ENCODE measurements at places on chromosomes 1 and 21.

DNA sequence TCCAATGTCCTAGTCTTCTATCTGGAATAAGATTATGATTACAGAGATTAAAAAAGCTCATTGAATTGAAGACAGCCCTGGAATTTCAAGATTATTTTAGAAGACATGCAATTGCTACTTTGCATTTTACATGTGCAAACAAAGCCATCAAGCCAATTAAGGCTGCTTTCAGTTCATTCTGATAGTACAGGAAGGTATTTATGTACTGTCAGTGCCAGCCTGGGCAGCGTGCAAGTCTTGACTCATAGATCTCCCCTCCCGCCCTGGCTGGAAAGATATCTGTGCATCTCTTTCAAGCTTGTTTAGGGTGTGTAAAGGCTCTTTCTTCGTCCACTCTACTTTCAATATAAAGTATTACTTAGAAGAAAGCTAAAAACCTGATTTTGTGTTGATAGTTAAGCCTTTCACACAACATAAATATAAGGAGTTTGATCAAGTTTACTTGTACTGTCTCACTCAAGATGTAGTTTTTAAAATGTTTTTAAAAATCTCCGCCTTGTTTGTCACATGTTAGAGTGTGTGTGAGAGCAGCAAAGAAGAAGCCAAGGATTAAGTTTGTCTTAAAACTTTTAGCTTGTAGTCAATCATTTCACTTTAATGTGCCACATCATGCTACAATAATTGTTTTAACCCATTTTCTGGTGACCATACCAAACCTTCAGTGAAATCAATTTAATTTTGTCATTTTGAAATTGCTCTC, 13.6 kb upstream of the LYPLAL1 start:
- no peak for DNase-seq

DNA sequence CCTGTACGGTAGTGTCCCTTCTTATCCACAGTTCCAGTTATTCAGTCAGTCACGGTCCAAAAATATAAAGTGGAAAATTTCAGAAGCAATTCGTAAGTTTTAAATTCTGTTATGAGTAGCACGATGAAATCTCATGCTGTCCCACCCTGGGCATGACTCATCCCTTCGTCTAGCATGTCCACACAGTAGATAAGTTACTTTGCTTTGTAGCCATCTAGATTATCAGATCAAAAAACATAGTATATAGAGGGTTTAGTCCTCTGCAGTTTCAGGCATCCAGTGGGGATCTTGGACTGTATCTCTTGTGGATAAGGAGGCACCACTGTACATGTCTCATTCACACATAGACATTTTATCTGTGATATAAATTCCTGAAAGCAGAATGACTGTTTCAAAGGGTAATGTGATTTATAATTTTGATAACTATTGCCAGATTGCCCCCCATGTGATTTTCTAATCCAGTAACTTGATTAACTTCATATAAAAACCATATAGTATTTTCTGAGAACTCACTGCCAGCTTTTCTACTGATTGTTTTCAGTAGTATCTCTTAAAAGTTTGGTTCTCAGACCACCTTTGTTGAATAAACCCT, 143.3 kb downstream of the DYRK1A start:
- DNase-seq, result no peak

DNA sequence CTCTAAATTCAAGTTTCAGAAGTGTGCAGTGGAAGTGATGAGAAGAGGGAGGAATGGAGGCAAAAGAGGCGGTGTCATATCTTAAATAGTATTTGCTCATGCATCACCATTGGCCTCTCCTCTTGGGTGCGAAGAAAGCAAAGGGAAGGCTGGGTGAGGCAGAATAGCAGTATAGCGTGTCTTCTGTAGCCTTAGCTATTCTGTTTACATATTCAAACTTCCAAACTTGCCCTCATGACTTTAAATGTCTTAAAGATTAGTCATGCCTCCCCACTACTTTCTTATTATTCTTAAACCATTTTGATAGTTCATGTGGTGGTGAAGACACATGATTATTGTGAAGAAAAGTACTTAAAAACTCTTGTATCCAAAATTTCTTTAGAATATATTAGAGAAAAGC, 104.6 kb upstream of the TENT5C start:
- DNase-seq, result no peak

DNA sequence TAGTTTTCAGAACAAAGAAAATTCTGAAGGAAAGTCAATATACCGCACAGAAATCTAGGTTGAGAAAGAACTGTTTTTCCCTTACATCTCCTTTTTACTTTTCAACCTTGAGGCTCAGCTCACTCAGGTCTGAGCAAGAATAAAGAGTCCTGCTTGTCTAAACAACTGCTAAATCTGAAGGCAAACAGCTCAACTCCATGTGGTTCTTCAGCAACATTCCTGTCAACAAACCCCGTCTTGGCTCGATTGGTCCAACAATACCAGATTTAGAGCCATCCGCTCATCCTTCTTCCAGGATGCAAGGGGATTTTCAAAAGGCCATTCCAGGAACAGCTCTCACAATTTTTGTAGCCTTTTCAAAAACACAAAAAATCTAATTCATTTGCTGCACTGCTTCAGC, 119.8 kb downstream of the HLCS start:
- DNase-seq, result no peak

DNA sequence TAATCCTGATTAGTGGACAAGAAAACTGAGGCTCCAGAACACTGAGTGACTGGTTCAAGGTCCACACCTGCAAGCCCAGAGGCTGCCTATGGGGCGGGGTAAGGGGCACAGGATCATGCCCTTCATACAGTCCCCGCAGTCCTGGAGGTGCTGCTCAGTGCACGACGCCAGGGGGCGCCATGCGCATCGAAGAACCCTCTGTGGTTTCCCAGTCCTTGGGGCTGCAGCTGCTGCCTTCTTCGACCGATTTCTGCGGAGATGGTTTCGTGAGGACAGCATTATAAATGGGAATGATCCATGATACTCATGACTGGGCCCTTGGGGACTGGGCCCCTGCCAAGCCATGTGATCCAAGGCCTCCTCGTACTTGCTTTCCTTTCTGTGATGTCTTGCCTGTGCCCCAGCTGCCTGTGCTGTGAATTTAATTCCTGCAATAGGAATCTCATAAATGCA, 37.1 kb upstream of the ARHGEF10L start:
- DNase-seq, result peak; percentile 93

- no peak for DNase-seq
These were observed 8.9 kb downstream of the SIM2 start for GRCh38 chr21:36707763-36708285.

GRCh38 chr1:24688621-24689195, 45.6 kb downstream of the SRRM1 start:
- peak; percentile 63 for DNase-seq

DNA sequence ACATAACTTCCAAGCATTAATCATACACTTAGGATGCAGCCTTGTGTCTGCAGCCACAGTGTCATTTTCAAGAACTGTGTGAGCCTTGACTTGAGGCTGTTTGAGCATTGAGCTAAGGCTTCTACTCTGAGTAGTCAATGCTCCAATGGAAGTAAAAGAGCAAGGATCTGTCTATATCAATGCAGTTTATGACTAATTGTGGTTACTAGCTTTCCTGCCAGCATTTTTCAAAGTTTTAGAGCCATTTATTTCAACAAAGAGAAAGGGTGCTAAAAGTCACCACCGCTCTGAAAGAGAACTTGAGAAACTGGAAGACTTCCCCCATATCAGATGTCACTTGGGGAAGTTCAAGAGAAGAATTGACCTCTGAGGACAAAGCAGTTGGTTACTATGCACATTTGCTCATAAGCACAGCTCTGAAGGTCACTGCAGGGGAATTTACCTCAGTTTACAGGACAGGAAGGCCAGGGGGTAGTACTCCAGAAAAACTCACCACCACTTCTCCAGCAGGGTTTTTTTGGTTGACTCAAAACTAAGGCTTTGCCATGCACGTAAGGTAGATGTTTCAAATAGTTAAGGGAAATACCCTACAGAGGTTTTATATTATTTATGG, 24.5 kb upstream of the RGS1 start:
- DNase-seq, result no peak

DNA sequence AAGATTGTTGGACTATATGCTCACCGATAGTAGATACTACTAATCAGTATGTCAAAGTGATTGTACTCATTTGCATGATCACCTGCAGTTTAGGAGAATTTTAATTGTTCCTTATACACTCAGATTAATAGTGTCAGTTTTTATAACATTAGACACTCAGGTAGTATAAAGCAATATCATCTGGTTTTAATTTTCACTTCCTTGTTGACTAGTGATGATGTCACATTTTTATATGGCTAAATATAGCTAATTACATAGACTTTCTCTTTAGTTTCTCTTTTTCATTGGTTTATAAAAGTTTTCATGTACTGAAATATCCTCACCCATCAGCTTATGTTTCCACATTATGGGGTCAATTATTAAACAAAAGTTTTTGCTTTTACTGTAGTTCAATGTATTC, 1332.4 kb upstream of the ADGRL2 start:
- DNase-seq, result no peak

- no peak for DNase-seq
These were observed 62.9 kb upstream of the TTC34 start for GRCh38 chr1:2864203-2864905.

DNA sequence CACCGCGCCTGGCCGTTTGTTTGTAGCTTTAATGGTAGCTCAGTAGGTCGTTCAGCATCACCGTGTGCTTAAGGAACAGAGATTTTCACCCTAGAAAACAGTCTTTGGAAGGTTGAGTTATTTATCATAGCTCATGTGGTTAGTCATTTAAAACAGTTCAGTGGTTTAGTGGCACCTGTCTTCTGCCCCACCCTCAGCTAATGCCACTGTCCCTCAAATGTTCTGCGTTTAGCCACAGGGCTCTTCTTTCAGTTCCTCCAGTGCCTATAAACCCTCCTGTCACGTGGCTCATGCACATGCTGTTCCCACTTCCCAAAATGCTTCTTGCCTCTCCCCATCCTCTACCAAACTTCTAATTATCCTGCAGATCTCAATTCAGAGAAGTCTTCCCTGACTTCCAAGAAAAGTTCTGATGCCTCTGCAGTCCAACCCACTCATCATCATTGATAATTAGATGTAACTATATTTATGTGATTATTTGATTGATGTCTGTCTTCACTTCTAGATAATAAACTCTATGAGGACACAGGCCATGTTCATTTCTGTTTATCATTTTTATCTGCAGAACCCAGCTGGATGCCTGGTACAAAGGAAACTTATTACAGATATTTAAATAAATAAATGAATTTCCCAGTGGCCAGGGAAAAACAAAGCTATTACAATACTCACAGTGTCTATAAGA, 14.4 kb upstream of the DIPK1A start:
- DNase-seq, result no peak

GRCh38 chr1:119935373-119935772, 39.1 kb upstream of the ADAM30 start:
- DNase-seq, result no peak

DNA sequence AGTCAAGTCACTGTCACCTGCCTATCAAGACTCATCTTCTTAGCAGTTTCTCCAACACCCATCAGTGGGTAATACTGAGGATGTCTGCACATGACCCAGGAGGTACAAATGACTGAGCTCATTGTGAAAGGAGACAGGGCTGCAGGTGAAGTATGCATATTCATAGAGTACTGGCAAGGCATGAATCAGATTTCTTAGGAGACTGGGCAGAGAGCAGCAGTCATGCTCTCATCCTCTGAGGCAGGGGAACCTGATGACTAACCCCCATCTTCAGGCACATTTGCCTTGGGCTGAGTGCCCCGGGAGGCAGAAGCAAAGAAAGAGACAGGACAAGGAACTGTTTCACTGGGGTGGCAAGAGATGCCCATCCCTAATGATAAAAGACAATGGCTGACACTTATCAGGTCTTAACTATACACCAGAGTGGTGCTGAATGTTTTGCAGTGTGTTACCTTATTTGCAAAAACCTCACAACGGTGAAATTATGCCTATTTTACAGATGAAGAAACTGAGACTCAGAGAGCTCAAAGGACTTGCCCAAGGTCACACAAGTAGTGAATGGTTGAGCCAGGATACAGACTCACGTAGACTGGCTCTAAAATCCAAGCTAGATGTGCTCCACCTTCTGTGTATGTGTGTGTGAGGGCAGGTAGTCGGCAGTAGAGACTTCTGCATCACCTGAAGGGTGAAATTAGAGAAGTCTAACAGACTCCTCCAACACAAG, 9.2 kb upstream of the GRHL3 start:
- no peak for DNase-seq

GRCh38 chr1:220374449-220374848, 102.2 kb upstream of the RAB3GAP2 start:
- DNase-seq, result no peak

- peak; percentile 50 for DNase-seq
These were observed 73.3 kb upstream of the TINAGL1 start for GRCh38 chr1:31502926-31503511.

DNA sequence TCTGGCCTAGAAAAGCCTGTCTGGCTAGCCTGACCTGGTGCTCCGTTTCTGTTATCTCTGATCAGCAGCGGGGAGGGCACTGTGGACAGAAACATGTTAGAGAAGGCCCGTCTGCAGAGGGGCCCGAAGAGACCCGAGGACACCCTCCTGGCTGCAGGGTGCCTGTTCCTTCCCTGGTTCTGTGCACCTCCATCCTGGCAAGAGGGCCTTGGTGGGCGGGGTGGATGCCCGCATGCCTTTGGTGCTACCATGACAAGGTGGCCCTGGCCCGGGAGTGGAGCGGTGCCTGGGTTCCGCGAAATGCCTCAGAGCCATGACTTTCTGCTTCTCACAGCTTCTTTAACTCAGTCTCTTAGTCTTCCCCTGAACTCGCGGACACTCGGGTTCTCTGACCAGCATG, 233.6 kb downstream of the CAMTA1 start:
- no peak for DNase-seq

- DNase-seq, result no peak
These were observed 3.8 kb upstream of the SELENON start for GRCh38 chr1:25795946-25796810.
